ENCODE measurements at places on chromosomes 7 and 10. TPM values are rescaled to one million over a fixed set of nuclear protein-coding genes. Genes with fewer than 3 reads are reported as not detected.

NANOS1 gene
- 0.88 TPM for total RNA-seq

OPN1SW gene
- not detected for total RNA-seq

SRPK2 gene
- total RNA-seq, result 38.1 TPM

DNA sequence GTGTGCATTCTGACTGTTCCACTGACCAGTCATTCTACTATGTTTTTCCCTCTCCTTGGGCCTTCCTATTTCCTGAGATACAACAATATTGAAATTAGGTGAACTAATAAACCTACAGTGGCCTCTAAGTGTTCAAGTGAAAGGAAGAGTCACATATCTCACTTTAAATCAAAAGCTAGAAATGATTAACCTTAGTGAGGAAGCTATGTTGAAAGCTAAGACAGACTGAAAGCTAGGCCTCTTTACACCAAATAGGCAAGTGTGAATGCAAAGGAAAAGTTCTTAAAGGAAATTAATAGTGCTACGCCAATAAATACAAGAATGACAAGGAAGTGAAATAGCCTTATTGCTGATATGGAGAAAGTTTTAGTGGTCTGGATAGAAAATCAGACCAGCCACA lies 5.7 kb upstream of the DYNC1I1 start:
- DNase-seq, result no peak

- no peak for DNase-seq
Observed at GRCh38 chr7:105202616-105203015, 186.1 kb downstream of the SRPK2 start.

DNA sequence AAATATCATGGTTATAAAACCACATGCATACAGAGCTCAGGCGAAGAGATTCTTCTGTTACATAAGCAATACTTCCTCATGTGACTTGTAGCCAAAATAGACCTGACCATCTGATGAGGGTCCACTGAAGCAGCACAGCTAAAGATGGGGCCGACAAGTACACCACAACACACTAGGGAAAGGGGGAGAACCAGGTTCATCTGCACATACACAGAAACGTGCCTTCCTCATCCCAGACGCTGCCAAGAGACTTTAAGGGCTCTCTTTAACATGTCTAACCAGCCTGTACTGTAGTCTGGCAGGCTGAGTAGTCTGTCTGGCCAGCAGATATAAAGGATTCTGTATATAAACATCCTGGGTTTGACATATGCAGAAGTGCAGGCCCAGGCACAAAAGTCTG lies 30.3 kb downstream of the ERCC6 start:
- DNase-seq, result no peak

DNA sequence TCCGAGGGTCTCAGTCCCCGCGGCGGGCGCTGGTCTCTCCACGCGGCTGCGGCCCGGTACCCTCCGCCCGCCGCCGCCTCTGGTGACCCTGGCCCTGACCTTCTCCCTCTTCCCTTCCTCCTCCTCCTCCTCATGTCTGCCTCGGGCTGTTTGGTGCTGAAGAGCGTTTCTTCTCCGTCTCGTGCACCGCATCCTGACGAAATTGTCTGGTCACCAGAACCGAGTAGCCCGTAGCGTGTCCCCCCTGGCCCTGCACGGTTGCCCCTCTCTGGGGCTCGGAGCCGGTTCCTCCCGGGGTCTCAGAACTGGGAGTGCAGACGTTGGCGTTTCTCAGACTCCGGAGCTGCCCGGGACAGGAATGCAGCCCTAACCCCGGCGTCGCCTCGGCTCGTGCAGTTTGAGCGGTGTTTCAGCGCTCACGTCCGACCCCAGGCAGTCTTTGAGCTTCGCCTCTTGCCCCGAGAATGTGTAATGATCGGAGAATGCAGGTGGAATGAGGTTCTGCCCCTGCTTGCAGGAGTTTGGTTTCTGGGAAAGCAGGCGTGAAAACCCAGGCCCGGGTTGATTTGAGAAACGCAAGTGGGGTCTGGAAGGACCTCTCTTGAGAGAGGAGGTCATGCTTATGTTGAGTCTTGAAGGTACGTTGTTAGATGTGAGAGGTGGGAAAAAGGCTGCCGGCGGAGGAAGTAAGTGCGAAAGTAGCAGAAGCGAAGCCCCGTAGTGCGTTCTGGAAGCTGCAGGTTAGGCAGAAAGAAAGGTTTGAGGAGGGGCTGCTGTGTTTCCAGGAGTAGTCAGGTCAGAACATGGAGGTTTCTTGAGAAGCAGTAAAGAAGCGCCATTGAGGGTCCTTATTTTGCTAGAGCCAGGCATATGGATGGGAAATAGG lies 743 bp downstream of the RBM17 start:
- no peak for DNase-seq

All from kidney epithelial cell (primary cell).